Thyroid gland (tissue), 4 donors: ENCODE measurements at places on chromosomes 7 and 10.

GRCh38 chr7:155190688-155191087, 107.0 kb upstream of the INSIG1 start:
- no peak overlapping the region for H3K4me3 ChIP-seq
- H3K27me3 ChIP-seq = no peaks in the 10 kb centered on the region
- DNase-seq = peak; percentile 42
- H3K4me1 ChIP-seq = no peaks in the 10 kb centered on the region
- no peaks in the 10 kb centered on the region for H3K36me3 ChIP-seq

DNA sequence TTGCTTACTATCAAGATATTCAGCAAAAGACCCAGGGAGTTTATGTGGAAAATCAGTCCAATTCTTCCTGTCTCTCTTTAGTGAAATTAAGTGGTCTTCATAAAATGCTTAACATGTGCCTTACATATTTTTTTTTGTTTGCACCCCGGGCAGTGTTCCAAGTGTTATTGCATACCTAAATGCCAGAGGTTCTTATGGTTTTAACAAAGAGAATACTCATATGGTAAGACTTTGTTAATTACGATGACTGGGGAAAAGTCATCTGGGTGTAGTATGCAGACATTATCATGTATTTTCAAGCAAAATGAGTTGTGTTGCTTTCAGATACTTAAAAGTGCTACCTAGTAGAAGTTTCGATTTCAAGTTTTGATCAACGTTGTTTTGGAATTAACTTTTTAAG, 82.6 kb downstream of the PRKG1 start:
- no peaks in the 10 kb centered on the region for H3K27me3 ChIP-seq
- H3K4me3 ChIP-seq = no peak overlapping the region
- H3K27ac ChIP-seq = no peak overlapping the region
- no peak for DNase-seq

GRCh38 chr7:157760004-157760730, 423.4 kb downstream of the DNAJB6 start:
- DNase-seq = no peak
- no peaks in the 10 kb centered on the region for H3K27me3 ChIP-seq
- no peaks in the 10 kb centered on the region for H3K36me3 ChIP-seq
- H3K4me3 ChIP-seq = no peak overlapping the region

DNA sequence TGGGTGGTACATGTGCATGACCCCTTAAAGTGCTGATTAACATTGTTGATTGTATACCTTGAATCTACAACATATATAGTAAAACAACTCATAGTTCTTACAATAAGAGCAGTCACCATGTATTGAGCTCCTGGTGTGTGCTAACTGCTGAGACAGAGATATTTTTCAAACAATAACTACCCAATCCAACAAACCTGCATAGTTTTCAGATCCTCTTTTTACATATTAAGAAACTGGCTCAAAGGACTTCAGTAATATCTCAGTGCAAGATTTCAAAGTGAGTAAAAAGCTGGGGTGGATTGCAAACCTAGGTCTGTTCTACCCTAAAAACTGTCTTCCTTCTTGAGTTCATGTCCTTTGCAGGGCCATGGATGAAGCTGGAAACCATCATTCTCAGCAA, 272.2 kb downstream of the SNX13 start:
- H3K27ac ChIP-seq = no peak overlapping the region
- no peak overlapping the region for H3K4me3 ChIP-seq
- DNase-seq = no peak

DNA sequence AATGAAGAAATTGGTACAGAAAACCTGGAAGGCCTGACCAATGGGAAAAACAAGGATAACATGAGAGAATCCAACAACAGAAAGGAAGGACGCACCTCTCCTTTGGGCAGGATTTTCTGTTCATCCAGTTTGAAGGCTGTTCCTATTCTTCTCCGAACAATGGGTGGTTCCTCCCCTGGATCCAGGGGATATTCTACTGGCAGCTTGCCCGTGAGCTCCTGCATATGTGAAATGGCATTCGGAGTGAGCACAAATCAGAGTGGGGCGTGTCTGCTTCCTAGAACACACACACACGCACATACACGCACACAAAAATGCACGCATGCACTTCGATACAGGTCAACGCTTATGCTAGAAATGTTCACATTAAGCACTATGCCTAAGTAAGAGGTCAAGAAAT, 83.5 kb downstream of the PRPF18 start:
- peaks cover 20% of the 10 kb centered on the region for H3K36me3 ChIP-seq
- H3K4me1 ChIP-seq = no peaks in the 10 kb centered on the region
- H3K27ac ChIP-seq = no peak overlapping the region
- H3K4me3 ChIP-seq = no peak overlapping the region
- no peak for DNase-seq
- no peaks in the 10 kb centered on the region for H3K27me3 ChIP-seq

DNA sequence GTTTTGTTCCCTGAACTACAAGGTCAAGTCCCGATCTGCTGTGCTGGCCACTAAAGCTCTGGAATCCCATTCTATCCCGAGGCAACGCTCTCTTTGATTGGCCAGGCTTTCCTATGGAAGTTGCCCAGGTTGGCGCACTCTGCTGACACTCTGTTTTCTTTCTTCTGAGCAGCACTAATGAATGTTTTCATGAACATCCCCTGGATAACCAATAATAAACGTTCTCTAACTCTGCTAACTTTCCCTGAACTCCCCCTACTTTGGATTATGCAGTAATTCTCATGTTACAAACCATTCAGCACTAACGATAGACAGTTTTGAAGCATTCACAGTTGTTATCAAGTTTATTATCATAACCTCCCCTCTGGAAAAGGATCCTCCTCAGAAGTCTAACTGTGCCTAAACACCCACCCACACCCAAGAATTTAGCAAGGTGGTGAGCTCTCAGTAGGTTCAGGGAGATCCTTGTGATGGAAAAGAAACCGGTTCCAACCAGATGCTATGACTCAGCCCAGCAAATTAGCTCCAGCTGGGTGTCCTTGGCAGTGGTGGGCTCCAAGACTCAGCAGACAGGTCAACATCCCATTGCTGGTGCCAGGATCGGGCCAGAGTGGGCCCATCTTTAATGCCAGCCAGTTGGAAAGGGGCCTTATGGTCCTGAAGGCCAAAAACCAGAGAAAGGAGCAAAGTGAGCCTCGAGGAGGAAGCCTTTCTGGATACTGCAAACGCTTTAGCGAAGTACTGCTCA, 68.4 kb downstream of the CREB3L2 start:
- H3K36me3 ChIP-seq = no peaks in the 10 kb centered on the region
- DNase-seq = peak; percentile 33
- peak overlapping the region; percentile 77 for H3K27ac ChIP-seq
- no peak overlapping the region for H3K4me3 ChIP-seq
- H3K27me3 ChIP-seq = no peaks in the 10 kb centered on the region

GRCh38 chr10:3702056-3702546, 82.9 kb downstream of the KLF6 start:
- no peak overlapping the region for H3K4me3 ChIP-seq
- H3K27ac ChIP-seq = no peak overlapping the region
- peaks cover 3% of the 10 kb centered on the region for H3K4me1 ChIP-seq
- no peaks in the 10 kb centered on the region for H3K27me3 ChIP-seq
- no peak for DNase-seq

GRCh38 chr7:93948106-93948505, 26.6 kb downstream of the GNG11 start:
- H3K27ac ChIP-seq = no peak overlapping the region
- no peak for DNase-seq
- H3K4me3 ChIP-seq = no peak overlapping the region
- no peaks in the 10 kb centered on the region for H3K36me3 ChIP-seq
- H3K27me3 ChIP-seq = no peaks in the 10 kb centered on the region
- no peaks in the 10 kb centered on the region for H3K4me1 ChIP-seq

GRCh38 chr10:127550861-127551260, 1.8 kb downstream of the NPS start:
- DNase-seq = no peak
- H3K4me3 ChIP-seq = no peak overlapping the region
- H3K27me3 ChIP-seq = no peaks in the 10 kb centered on the region

DNA sequence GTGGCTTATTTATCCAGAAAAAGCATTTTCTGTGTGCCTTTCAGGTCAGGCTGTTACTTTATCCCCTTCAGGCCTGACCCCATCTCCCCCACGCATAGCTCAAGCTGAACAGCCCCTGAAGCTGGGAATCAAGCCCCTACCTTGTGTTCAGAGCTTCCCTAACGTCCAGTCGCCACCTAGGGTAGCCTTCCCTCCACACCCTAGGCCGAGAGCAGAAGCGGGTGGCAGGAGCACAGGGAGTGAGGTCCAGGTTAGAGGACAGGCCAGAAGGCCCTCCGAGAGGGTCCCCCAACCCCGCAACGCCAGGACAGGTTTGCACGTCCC, 479 bp upstream of the SEMA4G start:
- no peak for DNase-seq
- H3K27ac ChIP-seq = no peak overlapping the region
- H3K27me3 ChIP-seq = no peaks in the 10 kb centered on the region
- peaks cover 11% of the 10 kb centered on the region for H3K4me1 ChIP-seq

GRCh38 chr10:86333826-86334487, 32.6 kb downstream of the GRID1 start:
- no peak overlapping the region for H3K27ac ChIP-seq
- no peaks in the 10 kb centered on the region for H3K36me3 ChIP-seq
- no peak for DNase-seq
- no peaks in the 10 kb centered on the region for H3K27me3 ChIP-seq
- H3K4me3 ChIP-seq = no peak overlapping the region

DNA sequence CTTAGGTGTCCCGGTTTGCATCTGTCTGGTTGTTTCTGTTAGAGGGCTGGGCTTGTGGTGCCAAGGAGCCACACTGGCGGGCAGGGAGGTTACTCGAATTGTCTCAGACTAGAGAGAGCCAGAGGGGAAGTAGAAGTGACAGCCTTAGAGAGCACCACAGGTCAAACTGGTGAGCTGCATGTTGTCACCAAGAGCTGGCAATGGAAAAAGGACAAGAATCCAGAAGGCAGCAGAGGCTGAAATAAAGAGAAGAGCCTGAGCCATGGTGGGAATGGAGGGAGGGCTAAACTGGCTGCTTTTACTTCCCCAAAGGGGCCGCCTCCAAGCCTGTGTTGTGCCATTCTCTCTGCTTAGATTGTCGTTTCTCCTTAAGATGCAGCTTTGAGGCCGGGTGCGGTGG, 31.1 kb upstream of the RHBDD2 start:
- no peak overlapping the region for H3K4me3 ChIP-seq
- no peaks in the 10 kb centered on the region for H3K4me1 ChIP-seq
- no peak for DNase-seq
- no peaks in the 10 kb centered on the region for H3K36me3 ChIP-seq
- no peak overlapping the region for H3K27ac ChIP-seq
- H3K27me3 ChIP-seq = no peaks in the 10 kb centered on the region

- peaks cover 3% of the 10 kb centered on the region for H3K4me1 ChIP-seq
- H3K4me3 ChIP-seq = no peak overlapping the region
- DNase-seq = peak; percentile 14
- H3K27me3 ChIP-seq = no peaks in the 10 kb centered on the region
- H3K27ac ChIP-seq = no peak overlapping the region
- no peaks in the 10 kb centered on the region for H3K36me3 ChIP-seq
Measured at GRCh38 chr7:106793015-106793975, 71.8 kb upstream of the PIK3CG start.

GRCh38 chr10:132583456-132583855, 45.9 kb downstream of the INPP5A start:
- no peaks in the 10 kb centered on the region for H3K36me3 ChIP-seq
- no peak overlapping the region for H3K27ac ChIP-seq
- H3K4me3 ChIP-seq = no peak overlapping the region
- no peak for DNase-seq
- H3K27me3 ChIP-seq = no peaks in the 10 kb centered on the region
- H3K4me1 ChIP-seq = peaks cover 10% of the 10 kb centered on the region

- H3K36me3 ChIP-seq = no peaks in the 10 kb centered on the region
- no peak for DNase-seq
- no peaks in the 10 kb centered on the region for H3K27me3 ChIP-seq
- H3K27ac ChIP-seq = no peak overlapping the region
Measured at GRCh38 chr10:53490553-53490952, 718.0 kb upstream of the MBL2 start.

DNA sequence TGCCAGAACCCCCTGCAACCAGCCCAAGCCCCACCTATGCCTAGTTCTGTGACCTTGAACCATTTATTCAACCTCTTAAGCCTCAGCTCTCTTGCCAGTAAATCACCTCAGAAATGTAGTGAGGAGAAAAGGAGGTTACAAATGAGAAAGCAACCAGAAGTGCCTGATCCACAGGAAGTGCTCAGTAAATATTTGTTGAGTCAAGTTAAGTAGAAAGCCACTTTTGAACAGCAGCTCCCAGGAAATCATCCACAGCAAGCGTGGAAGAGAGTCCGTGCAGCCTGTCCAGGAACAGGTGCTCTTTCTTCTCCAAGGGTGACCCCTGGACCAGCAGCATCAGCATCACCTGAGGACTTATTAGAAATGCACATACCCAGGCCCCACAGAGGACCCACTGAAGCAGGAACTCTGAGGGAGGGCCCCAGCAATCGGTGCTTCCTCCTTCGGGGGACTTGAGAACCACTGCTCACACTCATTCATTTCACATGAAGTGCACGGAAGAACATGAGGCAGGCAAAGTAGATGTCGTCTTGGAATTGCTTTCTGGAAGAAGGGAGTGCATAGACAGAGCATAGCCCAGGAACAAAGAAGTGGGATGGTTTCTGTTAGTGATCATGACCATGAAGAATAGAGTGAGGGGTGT, 6.3 kb upstream of the C10orf71 start:
- H3K27me3 ChIP-seq = no peaks in the 10 kb centered on the region
- DNase-seq = no peak
- no peaks in the 10 kb centered on the region for H3K36me3 ChIP-seq

- H3K4me1 ChIP-seq = peaks cover 12% of the 10 kb centered on the region
- no peaks in the 10 kb centered on the region for H3K36me3 ChIP-seq
- no peaks in the 10 kb centered on the region for H3K27me3 ChIP-seq
- no peak overlapping the region for H3K27ac ChIP-seq
- H3K4me3 ChIP-seq = no peak overlapping the region
Measured at GRCh38 chr7:44149571-44150465, 8.7 kb upstream of the MYL7 start.

- H3K36me3 ChIP-seq = no peaks in the 10 kb centered on the region
- no peak overlapping the region for H3K27ac ChIP-seq
- no peaks in the 10 kb centered on the region for H3K27me3 ChIP-seq
- no peak overlapping the region for H3K4me3 ChIP-seq
Measured at GRCh38 chr7:105721571-105722104, 140.3 kb upstream of the EFCAB10 start.

DNA sequence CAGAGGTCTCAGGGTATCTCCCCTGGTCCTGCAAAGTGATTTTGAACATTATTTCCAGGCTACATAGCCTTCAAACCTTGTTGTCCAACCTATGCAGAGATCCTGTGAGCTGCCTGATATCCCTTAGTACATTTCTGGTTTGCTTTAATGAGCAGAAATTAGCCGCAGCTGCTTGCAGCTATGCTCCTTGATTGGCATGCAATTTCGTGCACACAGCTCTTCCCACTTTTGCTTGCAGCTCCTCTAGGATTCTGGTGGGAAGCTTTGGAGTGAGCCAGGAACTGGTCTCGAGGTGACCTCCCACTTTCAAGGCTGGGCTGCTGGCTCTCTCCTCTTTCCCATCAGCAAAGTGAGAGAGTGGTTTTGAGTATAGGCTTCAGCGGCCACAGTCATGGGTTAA, 45.8 kb downstream of the OAT start:
- no peak overlapping the region for H3K27ac ChIP-seq
- no peak for DNase-seq
- H3K36me3 ChIP-seq = no peaks in the 10 kb centered on the region
- H3K4me3 ChIP-seq = no peak overlapping the region
- H3K27me3 ChIP-seq = no peaks in the 10 kb centered on the region
- H3K4me1 ChIP-seq = no peaks in the 10 kb centered on the region

- DNase-seq = no peak
- H3K4me3 ChIP-seq = no peak overlapping the region
- H3K27ac ChIP-seq = no peak overlapping the region
- no peaks in the 10 kb centered on the region for H3K36me3 ChIP-seq
- no peaks in the 10 kb centered on the region for H3K27me3 ChIP-seq
- peaks cover 7% of the 10 kb centered on the region for H3K4me1 ChIP-seq
Measured at GRCh38 chr7:74066626-74067025, 17.0 kb upstream of the LIMK1 start.
